ENCODE measurements at places on chromosomes 1 and 21. TPM values are rescaled to one million over a fixed set of nuclear protein-coding genes. Genes with fewer than 3 reads are reported as not detected.

AHCYL1 gene
- total RNA-seq: 37.4 TPM

BCAS2 gene
- total RNA-seq: 19.0 TPM

NECTIN4 gene
- 0.14 TPM for total RNA-seq

GRCh38 chr1:192787914-192788585 is 20.8 kb upstream of the RGS2 start:
- no peak for DNase-seq

DNA sequence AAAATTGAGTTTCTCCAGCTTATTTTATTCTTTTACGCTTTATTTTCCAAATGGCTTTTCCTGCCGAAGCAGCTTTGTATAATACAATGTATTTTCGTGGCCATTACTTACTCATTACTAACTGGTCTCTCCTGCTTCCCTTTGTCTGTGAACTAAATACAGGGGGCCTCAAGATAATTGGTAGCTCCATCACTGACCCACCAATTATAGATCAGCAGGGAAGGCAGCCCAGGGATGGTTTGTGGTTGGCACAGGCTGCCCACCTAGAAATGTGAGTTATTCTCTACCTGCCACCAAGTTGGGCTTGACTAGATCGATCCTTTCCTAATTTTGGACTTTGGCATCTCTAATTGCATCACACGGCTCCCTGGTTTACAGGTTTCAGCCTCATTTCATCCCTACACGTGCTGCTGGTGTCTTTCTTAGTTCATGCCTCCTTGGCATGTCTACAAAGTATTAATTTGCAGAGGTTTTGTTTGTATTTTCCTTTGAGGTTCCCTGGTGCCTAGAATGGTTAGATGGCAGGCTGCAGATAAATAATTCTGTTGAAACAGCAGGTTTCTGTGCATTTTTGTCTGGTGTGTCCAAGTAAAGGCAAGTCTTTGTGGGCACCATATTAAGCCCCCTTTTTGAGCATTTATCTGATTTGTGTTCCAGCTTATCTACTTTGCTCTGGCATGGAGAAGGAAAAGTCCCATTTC is 35.2 kb downstream of the PEX14 start:
- DNase-seq: no peak

All from thoracic aorta (tissue), 2 donors.